IPS DF 19.7 (cell line): ENCODE measurements at places on chromosomes 2 and 18.

- DNase-seq: no peak
These were observed 1.3 kb upstream of the FEV start for GRCh38 chr2:218986148-218986761.

DNA sequence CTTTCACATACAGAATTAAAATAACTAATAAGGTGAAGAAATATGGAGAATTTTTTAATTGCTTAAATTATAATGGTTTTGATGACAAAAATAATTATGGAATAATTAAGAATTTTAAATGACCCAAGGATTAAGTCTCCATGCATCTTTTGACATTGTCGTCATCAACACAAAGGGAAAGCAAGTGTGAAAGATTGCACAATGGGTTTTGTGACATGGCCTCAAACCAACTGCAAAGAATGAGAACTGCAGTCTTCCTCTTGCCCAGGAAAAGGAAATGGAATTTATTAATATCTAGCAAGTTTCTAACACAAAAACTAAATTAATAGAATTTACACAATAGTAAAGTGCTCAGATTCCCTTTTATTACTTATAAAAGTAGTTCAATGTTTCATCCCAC is 329.1 kb upstream of the PKDCC start:
- DNase-seq: no peak

GRCh38 chr2:228094377-228094921 is 87.0 kb downstream of the SPHKAP start:
- DNase-seq: no peak

DNA sequence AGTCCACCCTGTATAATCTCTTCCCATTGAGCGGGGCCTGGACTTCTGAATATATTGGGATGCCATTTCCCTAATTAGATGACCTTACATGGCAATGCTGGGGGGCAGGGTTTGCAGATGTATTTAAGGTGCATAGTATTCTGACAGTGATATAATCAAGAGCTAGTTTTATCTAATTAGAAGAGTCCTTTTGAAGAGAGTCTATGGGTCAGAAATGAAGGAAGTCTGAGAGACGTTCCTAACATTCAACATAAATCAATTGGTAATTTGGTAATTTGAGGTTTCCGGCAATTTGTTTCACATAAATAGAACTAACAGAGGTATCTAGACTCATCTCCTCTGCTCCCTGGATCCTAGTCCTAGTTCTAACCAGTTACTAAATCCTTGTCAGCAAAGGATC is 25.7 kb upstream of the UXS1 start:
- DNase-seq: no peak

GRCh38 chr2:19810637-19811036 is 91.1 kb downstream of the TTC32 start:
- no peak for DNase-seq

GRCh38 chr2:62589691-62590356 is 83.8 kb upstream of the TMEM17 start:
- no peak for DNase-seq

- no peak for DNase-seq
These were observed 224.1 kb downstream of the PHLPP1 start for GRCh38 chr18:62939433-62939832.

DNA sequence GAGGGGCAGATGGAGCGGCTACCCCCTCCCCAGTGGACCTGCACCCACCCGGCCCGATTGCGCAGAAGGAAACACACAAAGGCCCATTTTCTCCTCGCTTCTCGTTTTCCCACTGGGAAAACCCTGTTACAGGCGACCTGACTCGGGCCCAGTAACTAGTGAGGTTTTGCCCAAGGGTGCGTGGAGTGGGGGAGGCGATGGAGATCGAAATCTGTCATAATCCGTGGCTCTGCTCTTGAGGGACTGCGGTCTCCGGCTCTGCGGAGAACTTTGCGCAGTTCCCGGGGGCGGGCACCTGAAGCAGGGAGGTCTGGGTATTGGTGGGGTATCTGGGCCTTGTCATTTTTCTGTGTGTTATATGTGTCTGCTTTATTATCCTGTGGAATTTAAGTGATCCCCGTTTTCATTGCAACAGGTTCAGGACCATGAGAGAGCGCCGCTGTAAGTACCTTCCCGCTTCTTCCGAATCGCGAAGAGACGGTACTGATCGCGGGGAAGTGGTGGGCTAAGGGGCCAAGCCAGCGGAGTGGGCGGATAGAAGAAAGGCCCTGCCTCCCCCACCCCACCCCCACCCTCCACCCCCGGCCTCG is 4.0 kb upstream of the HOXD4 start:
- no peak for DNase-seq

DNA sequence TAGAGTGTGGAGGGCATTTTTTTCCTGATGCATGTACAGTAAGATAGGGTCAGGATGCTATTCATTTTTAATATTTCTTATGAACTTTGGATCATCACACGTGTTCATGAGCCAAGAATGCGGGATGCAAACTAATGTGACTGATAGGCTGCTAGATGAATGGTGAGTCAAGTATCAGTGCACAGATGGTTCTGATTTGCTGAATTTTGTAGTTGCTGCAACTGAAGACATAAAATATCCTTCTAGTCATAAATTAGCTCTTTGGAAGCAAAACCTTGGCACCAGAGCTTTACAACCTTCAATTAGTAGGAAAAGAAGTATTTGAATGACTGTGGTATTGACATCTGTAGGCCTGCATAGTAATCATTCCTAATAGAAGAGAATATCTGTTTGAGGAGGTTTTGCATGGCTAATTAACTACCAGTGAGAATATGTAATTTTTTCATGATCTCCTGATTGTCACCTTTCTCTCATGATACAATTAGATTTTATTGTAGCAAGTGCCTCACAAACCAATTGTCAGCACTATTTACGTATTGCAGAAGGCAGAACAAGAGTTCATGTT is 94.0 kb downstream of the VRK2 start:
- DNase-seq: no peak
